Stimulated activated CD8-positive, alpha-beta memory T cell treated with anti-CD3 and anti-CD28 coated beads, Interleukin-12 subunit alpha, Interleukin-12 subunit beta, amount 100 ng/mL, for 4 hours (primary cell): ENCODE measurements at places on chromosomes 12 and 14.

- no peak for DNase-seq
Measured at GRCh38 chr14:78127961-78128360, 42.2 kb upstream of the NRXN3 start.

DNA sequence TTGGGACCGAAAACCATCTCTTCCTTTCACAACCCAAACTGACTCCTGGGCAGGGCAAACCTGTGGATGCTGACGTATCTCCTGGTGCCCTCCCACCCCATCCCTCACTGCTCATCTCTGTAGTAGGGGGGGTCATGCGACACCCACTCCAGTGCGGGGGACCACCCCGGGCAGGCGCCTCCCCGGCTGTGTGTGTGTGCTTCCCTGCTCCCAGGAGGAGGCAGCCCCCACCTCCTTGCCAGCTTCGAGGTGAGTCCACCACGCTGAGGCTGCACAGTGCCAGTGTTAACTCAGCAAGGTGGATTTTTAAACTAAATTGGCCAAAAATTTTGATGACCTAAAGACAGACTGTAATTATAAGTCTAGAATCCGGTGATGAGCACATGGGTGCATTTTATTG is 46.2 kb upstream of the BEGAIN start:
- DNase-seq, result no peak

- no peak for DNase-seq
Measured at GRCh38 chr12:93299262-93299846, 78.4 kb upstream of the NUDT4 start.

- DNase-seq, result no peak
Measured at GRCh38 chr12:29702222-29702621, 81.5 kb downstream of the TMTC1 start.

DNA sequence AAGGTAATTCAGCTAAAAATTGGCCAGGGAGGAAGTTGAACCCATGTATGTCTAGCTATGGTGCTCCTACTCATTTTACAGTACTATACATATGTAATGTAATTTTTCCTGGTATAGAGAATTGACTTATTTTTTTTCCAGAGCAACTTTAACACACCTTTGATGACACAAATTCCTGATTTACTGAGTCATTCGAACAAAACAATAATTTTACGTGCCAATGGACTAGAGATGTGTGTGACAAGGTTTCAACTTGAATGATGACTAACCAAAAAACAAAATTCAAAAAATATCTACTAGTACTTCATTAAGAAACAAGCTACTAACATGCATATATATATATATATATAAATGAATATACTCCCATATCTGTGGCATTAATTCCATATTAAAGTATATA is 180.5 kb downstream of the KITLG start:
- DNase-seq, result no peak
